Left hindlimb (tissue), 1 donor: ENCODE measurements at places on chromosomes 7 and 10.

- no peak for DNase-seq
Measured at GRCh38 chr10:128958834-128959690, 508.0 kb upstream of the MGMT start.

GRCh38 chr7:22234227-22234626 lies 122.7 kb downstream of the RAPGEF5 start:
- DNase-seq: no peak

- no peak for DNase-seq
Measured at GRCh38 chr10:83978681-83979383, 160.5 kb upstream of the GHITM start.

DNA sequence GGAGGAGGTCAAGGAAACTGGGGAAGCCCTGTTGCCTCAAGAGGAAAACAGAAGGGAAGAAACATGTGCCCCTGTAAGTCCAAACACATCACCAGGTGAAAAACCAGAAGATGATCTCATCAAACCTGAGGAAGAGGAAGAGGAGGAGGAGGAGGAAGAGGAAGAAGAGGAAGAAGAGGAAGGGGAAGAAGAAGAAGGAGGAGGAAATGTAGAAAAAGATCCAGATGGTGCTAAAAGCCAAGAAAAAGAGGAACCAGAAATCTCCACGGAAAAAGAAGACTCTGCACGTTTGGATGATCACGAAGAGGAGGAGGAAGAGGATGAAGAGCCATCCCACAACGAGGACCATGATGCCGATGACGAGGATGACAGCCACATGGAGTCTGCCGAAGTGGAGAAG lies 82.7 kb upstream of the SAMD8 start:
- no peak for DNase-seq

GRCh38 chr7:42406358-42406757 lies 169.3 kb upstream of the GLI3 start:
- DNase-seq: no peak

DNA sequence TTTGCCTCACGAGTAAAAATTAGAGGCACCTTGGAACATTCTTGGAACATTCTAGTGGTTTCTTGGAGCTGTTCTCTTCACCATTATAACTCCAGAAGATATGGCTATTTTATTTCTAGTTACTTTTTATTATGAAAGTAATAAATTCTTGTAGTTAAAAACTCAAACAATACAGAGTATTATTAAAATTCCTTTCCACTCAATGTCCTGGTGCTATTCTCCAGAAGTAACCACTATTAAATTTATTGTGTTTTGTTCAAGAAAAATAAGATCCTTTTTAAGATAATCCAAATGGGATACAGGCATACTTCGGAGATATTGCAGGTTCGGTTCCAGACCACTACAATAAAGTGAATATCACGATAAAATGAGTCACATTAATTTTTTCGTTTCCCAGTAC lies 68.6 kb downstream of the NOC3L start:
- no peak for DNase-seq

- DNase-seq: peak; percentile 33
Measured at GRCh38 chr7:2010101-2010500, 222.6 kb downstream of the MAD1L1 start.

GRCh38 chr7:155412416-155413253 lies 45.3 kb upstream of the EN2 start:
- no peak for DNase-seq

GRCh38 chr10:59366290-59366689 lies 3.9 kb upstream of the FAM13C start:
- peak; percentile 60 for DNase-seq

DNA sequence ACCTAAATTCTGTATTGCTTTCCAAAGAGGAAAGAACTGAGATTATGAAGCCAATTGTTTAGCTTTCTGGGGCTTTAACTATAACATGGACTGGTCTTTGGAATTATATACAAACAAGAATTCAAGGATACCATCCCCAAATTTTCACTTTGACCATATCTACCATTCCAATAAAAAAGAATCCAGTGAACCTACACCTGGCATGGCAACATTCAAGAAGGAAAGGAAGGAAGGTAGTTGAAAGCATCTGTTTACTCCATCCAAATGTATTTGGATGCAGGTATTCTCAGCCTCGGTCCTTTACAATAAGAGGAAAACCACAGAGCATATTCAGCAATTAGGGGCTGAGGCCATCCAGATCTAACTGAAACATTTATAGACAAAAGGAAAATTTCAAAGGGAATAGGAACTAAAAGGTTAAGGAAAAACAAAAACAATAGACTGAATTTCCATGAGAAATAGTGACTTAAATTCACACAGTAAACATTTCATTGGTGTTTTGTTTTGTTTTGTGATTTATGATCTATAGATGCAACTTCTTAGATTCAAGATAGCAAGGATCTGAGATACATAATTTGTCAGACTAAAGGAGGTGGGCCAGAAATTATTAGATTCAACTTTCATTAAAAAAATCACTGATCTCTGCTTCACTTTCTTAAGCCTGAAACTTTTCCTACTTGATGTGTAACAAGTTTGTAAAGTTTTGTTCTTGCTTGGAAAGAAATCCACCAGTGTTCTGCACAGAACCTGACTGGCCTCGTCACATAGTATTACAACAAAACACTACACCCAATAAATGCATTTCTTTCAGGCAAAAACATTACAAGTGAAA lies 12.7 kb downstream of the SKIDA1 start:
- DNase-seq: no peak
